SHP77 treated with DMSO at 0.1 percent for 48 hours (cell line): ENCODE measurements at places on chromosomes 2 and 18.

- DNase-seq = peak; percentile 96
These were observed 92.3 kb downstream of the B3GNT2 start for GRCh38 chr2:62287899-62288880.

DNA sequence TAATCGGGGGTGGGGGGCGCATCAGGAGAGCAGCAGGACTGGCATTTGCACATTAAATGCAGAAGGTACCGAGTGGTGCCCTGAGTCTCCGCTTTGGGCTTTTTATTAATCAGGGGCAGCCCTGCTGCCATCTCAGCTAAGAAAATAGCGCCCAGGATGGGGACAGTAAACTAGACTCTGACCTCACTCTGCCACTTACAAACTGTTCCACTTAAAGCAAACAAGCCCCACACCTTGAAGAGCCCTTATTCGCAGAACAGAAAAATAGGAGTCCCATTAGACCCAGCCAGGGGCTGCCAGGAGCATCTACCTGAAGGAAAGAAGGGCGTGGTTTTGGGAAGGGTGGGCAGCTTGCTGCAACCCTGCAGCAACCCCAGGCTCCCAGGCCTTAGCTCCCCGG is 165.3 kb downstream of the TNS1 start:
- DNase-seq = no peak

- no peak for DNase-seq
These were observed 11.1 kb upstream of the DCTN1 start for GRCh38 chr2:74391209-74391579.

GRCh38 chr2:208320686-208321085 is 54.6 kb downstream of the PIKFYVE start:
- DNase-seq = no peak

DNA sequence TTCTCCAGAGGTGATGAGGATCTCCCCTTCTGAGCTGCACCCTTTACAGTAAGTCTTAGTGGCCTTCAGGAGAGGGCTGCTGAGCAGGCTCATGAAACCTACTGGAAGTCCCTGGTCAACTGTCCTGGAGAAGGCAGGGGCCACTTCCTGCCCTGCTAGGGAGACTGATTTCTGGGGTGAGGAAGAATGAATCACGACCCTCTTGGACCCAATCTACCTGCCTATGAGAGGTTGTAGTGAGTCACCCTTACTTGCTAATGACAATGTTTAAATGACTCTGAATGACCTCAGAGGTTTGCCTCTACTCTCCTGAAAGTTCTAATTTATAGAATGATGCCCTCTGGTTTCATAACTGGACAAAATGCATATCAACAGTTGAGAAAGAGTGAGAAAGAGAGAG is 79.4 kb upstream of the FAM136A start:
- no peak for DNase-seq

DNA sequence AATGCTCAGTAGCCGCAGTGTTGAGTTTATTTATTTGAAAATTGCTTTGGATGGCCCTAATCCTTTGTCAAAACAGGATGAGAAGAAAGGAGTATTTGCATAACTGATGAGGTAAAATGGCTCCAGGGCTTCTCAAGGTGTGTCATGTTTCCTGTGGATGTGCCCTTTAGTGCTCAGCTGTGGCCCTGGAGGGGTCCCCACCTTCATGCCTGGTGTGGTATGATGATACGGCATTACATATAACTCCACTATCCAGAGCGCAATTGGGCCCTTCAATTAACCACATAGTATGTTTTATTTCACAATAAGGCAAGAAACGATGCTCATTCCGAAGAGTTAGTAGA is 39.8 kb upstream of the TMEM178A start:
- no peak for DNase-seq

DNA sequence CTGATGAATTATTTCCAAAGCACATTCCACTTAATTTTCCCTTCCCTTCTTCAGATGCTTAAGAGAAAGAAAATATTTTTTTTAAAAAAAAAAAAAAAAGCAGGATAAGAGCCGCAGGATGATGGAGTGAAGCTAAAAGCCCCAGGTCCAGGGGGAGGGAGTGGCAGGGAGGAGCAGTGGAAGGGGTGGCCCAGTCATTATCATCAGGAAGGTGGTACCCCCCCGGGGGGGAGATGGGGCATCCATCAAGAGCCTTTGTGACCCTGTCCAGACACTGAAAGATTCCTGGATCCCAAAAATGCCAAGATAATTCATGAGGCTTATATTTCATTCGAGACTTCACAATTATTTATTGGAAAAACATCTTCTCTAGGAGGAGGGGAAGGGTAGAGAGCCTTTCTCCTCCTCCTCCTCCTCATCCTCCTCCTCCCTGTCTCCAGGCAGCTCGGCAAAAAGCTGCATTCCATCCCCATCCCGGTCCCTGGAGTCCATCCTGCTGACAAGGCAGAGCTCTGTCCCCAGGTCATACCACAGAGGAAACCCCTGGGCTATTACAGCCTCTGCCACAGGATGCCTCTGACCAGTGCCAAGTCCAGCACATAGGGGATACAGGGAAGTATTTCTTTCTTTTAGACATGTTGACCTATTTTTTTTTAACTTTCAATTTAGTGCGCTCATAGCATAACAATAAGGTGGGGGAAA is 125.3 kb downstream of the TWIST2 start:
- no peak for DNase-seq

DNA sequence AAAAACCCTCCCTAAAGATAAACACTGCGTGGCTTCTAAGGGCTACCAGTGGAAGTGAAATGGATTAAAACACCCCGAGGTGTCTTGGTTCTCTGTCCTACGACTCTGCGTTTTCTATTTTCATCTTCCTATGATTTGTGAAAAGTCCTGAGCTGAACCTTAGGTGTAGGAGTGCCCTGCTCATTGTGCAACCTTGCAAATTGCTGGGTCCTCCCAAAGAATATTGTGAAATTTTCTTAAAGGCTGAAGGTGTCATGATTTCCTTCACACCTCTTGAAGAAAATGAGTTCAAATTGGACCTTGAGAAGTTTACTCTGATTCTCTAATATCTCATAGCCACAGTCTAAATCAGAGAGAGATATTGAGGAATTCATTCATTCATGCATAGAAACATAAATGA is 1.8 kb upstream of the SLC19A3 start:
- no peak for DNase-seq

- DNase-seq = no peak
These were observed 117.4 kb upstream of the NABP1 start for GRCh38 chr2:191560411-191560980.

DNA sequence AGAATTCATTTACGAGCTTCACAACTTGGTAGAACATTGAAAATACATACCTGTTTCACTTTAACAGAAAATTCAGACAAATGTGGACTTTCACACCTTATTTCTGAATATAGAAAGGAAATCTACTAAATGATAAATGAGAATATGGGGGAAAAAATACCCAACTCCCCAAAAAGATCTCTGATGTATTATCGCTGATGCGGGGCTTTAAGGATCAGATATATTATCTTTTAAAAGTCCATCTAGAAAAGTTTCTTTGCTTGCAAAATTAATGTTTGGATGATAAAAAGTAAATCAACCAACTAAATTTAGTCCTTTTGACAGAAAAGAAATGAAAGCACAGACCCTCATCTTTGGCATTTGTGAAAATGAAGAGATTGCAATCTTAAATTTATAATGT is 540.1 kb upstream of the CHAC2 start:
- no peak for DNase-seq

DNA sequence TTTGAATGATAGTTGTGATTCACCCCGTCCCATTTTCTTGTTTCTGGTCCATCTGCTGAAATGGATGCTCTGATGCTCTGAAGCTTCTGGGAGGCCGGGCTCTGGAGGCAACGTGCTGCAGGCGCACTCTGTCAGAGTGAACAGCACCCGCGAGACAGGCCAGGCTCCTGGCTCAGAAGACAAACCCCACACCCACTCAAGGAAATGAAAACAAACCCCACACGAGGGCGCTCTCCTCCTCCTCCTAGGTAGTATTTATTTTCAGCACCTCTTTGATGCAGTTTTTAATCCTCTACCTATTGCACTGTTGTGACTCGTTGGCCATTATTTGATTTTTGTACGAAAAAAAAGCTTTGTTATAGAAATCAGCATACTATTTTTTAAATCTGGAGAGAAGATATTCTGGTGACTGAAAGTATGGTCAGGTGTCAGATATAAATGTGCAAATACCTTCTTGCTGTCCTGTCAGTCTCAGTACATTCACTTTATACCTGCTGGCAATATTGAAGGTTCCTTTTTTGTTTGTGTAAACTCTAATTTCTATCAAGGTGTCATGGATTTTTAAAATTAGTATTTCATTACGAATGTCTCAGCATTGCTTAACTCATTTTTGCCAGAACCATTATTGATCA is 10.3 kb upstream of the CHST10 start:
- no peak for DNase-seq

- no peak for DNase-seq
These were observed 2.6 kb upstream of the RNF149 start for GRCh38 chr2:101310834-101311695.

GRCh38 chr18:48761582-48761981 is 189.2 kb downstream of the SMAD7 start:
- DNase-seq = no peak

GRCh38 chr2:181311837-181312236 is 145.3 kb upstream of the ITGA4 start:
- no peak for DNase-seq

DNA sequence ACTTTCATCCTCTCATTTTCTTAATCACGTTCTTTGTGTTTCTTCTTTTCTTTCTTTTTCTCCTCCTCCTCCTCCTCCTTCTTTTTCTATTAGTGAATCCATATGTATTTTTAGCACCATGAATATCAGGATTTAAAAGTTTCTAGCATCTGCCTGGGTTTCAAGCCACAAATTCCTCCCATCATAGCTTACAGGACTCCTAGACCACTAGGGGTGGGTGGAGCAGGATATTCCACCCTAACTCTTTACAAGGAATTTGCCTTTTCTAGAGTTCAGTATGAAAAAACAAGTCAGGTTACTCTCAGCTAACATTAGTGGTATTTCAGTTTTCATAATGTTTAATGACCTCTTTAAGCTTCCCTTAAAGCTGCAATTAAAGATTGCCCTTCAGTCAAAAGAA is 19.1 kb upstream of the LRRTM1 start:
- no peak for DNase-seq

GRCh38 chr2:139790136-139790535 is 1009.9 kb upstream of the NXPH2 start:
- DNase-seq = no peak

DNA sequence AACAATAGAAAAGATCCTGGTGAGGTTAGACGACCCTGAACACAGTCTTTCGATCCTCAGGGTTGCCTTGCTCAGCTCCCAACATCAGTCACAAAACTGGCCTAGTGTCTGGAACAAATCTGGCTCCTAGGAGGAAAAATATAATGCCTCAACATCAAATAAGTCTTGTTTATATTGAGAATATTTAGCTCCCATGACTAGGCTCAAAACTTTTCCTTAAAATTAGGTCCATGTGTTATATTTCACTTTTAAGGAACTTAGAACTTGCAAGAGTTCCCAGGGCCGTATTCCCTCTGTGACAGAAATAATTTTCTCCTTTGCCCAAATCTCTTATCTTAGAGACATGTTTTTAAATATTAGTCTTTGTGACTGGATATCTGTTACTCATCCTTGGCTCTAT is 819.7 kb upstream of the ZEB2 start:
- DNase-seq = no peak

- no peak for DNase-seq
These were observed 131.9 kb upstream of the NT5C1B start for GRCh38 chr2:18721038-18721922.

DNA sequence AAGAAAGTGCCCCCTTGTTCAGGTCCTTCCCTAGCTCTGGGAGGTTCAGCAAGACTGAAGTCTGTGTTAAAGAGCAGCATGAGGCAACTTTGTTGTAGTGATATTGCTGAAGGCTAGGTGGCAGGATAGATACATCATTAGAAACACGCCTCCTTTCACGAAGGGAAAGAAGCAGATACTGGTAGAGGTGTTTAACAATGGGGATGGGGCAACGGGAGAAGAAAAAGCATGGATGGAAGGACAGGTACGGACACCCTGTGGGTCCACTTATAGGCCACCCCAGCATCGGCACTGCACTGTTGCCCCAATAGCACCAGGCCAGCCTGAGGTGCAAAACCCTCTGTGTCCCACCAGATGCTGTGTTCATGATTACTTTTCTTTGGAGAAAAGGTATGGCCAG is 3.5 kb upstream of the IGFBP5 start:
- DNase-seq = peak; percentile 85

DNA sequence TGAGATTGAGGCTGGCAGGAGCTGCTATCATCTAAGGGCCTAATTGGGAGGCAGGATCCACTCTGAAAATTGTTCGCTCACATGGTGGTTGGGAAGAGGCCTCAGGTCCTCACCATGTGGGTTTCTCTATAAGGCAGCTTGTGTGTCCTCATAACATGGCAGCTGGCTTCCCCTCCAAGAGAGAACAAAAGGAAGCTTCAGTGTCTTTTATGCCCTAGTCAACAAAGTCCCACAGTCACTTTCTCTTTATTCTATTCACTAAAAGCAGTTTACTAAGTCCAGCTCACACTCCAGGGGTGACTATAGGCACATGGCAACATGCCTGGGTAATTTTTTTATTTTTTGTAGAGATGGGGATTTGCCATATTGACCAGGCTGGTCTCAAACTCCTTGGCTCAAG is 5.8 kb upstream of the ITGAV start:
- DNase-seq = no peak

- no peak for DNase-seq
These were observed 22.5 kb upstream of the NEB start for GRCh38 chr2:151756820-151757219.

DNA sequence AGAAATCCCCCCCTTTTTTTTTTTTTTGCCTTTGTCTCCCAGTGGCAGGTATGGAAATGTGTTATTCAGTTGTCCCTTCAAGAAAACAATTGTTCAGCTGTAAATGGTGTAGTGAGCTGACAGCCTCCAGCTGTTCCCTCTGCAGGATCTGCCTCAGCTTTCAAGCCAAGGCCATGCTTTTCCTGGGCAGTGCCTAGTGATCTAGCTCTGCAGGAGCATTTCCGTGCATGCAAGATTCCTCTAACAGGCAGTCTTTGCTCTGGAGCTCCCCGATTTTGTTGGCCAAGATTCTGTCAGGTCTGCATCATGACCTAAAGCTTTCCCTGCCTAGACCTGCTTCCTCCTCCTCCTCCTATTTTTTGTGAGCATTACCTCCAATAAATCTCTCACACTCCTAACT is 300.7 kb upstream of the UBE2E3 start:
- no peak for DNase-seq

DNA sequence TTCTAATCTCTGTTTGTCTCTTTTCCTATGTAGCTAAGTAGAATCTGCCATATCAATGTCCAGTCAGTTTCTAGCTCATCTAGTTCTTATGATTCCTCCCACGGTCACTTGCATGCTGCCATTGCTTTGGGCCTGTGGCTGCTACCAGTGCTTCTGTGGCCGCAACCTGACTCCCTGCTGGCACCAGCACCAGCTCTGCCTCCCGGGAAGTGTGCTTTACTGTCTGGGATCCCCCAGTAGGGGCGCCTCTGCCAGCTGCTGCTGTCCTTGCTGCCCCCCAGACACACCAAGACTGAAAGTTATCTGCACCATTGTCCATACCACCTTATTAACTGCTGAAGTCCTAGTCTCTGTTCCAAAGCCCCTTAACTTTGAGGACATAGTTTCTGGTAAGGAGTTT is 56.3 kb downstream of the RAPGEF4 start:
- no peak for DNase-seq
